ENCODE measurements at places on chromosomes 12 and 14.

DNA sequence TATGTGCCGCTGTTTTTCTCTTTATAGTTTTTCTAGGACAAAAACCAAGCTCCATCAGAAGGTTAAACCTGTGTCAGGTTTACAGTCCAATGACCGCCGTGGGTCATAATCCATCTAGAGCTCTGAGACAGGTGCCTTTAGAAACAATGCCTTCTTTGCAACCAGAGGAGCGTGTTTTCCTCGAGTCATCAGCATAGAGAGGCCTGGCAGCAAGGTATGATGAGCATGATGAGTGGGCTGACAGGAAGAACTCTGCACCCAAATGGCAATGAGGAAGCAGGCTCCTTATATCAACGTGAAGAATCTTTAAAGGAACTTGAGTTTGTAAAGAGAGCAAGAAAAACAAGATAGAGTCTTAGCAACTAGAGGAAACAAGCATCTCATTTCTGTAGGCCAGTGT lies 60.5 kb upstream of the NUDT4 start:
- DNase-seq = no peak

DNA sequence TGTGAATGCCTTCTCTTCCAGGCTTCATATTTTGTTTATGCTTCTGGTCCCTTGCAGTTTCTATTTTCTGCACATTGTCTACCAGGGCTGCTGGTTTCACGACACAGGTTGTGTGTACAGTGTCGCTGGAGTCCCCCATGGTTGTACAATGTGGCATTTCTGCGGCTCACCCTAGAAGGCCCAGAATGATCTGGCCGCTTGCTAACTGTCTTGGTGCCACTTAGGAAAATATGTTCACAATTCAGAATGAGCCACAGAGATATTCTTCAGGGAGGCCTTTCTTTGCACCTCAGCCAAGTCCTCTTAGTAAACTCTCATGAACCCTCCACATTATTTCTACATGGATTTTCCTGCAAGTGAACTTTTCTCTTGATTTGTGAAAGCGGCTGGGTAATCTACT lies 195.4 kb downstream of the SUDS3 start:
- DNase-seq = no peak

GRCh38 chr12:93015871-93016751 lies 87.0 kb upstream of the EEA1 start:
- DNase-seq = peak; percentile 65

DNA sequence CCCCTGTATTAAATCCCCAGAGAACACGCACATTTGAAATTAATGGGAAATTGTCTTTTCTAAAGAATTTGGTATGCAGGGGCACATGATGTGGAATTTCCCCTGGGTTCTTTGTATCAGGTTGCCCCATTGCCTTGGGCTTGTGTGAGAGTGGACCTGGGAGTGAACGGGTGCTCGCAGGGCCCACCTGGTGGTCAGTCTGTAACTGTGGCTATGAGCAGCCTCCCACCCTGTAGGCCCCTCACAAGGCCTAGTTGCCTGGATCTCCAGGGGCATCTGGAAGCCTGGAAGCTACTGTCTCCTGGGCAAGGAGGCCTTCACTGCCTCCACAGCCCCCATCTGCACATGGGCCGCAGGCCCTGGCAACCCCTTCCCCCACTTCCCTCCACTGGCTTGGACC lies 96.7 kb downstream of the SLC25A47 start:
- peak; percentile 25 for DNase-seq

Measured in NCI-H146 (cell line).